SK-N-MC (cell line): ENCODE measurements at places on chromosomes 2 and 18.

- DNase-seq, result no peak
These were observed 59.5 kb upstream of the DYNAP start for GRCh38 chr18:54531402-54532065.

DNA sequence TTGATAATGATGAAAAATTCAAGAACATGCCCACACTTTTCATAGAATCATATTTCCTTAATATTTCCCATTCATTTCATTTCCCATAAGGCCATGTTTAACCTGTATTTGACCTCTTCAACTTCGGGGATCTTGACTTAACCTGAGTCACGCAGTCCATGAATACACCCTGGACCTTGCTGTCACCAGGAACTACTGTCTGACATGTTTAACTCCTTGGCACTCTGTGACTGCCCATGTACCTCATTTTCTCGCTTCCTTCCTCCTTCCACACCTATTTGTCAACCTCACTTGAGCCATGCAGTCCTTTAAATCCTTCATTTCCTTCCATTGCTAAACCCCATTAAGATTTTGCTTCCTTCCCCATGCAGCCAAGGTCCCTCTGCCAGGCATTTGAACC is 16.3 kb downstream of the ABCB11 start:
- no peak for DNase-seq

- DNase-seq, result no peak
These were observed 99.4 kb upstream of the STPG4 start for GRCh38 chr2:47254464-47254863.

GRCh38 chr2:175612280-175612679 is 389.8 kb downstream of the LNPK start:
- DNase-seq, result no peak

DNA sequence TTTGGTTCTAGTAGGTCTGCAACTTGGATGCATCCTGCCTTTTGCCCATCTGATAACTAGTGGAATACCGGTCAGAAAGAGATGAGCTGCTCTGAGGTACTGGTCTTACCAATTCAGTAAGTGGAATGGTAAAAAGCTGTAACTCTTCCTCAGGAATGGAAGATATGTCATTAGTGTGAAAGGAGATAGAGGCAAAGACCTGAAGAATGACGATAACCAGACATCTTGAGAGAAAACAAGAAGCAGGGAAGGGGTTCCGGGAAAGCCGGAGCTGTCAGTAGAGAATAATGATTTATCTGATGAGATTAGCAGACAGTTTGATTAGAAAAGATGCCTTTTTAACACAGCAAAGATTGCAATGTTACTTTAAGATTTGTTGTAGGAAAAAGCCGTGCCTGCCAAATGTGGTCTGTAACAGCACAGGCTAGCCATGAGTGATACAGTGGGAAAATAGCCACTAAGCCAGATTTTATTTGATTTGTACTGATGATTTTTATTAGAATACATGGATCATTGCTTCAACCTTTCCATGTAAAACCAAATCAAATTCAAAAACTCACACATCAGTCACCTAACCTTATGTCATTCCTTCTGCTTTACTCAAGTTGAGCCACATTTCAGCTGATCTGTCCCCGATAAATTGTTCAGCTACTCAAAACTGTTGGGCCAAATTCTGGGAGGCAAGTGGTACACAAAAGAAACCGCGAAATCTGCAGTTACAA is 110.0 kb downstream of the TCF4 start:
- DNase-seq, result no peak

DNA sequence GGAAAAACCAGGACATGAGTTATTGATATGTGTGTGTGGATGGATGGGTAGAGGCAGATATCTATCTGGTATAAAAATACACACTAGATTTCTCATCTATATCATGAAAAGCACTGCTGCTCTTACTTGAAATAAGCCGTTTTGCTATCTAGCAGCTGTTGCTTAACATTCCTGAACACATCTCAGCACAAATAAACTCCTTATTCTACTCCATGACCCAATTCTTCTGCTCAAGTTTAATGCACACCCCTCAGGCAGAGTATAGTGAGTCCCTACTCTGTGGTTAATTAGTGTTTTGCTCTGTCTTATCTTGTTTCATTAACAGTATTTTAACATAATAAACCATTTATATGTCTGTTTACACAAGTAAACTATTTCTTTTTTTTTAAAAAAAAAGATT is 134.2 kb downstream of the CBLN2 start:
- DNase-seq, result no peak

- no peak for DNase-seq
These were observed 63.2 kb downstream of the SCG2 start for GRCh38 chr2:223538920-223539440.

DNA sequence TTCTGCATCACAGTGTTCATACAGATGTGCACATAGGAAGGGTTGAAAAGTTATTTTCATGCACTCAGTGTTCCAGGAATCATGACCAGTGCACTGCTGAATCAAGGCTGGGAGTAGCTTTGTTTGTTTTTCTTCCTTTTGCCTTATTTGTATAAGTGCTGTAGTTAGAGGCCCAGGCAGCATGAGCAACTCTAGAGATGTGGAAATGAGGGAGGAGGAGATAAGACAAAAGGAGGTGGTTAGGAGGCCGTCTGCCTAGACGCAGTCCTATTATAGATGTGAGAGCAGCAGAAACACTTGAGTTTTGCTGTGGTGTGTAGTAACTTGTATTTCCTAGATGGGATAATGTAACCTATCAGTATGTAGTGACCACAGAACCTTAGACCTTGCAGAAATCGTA is 264.3 kb upstream of the RASGRP3 start:
- DNase-seq, result no peak

DNA sequence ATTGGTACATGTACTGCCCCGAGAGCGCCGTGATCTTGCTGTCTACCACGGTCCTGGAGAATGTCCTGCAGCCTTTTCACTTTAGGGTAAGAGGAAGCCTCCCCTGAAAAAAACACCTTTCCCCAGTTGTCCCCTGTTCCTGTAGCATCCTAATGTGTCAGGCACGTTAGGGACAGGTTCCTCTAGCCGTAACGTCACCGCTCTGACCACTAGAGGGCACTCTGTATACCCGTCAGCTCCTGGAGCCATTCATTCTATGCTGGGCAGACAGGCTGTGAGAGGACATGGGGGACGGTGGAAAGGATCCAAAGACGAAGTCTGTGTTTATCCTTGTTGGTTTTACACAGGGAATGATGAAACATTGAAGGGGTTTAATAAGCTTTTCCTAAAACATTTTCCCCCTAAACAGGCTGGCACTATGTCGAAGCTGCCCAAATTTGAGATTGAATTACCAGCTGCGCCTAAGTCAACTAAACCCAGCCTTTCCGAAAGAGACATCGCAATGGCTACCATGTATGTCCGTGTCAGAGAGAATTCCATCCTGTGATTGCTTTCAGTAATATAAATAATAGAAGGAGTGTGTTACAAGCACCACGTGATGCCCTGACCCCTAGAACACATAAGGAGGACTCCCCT is 12.7 kb downstream of the RMC1 start:
- DNase-seq, result no peak

DNA sequence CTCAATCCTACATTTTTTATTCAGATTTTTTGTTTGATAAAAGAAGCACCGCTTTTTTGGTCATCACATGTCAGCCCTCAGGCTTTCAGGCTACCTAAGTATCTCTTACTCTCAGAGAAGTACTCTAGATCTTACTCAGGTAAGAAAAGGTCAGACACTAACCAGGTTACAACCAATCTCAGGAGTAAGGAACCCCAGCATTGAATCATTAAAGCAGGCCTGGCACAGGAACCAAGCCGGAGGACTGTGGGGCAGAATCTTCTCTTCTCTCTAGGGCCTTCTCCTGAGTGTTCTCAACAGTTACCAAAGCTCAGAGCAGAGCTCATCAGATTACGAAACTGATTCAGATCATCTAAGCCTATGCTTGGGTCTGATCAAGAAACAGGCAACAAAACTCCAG is 28.2 kb downstream of the RBMS1 start:
- DNase-seq, result no peak
